ENCODE measurements at places on chromosomes 6 and 20. TPM values are rescaled to one million over a fixed set of nuclear protein-coding genes. Genes with fewer than 3 reads are reported as not detected.

DNA sequence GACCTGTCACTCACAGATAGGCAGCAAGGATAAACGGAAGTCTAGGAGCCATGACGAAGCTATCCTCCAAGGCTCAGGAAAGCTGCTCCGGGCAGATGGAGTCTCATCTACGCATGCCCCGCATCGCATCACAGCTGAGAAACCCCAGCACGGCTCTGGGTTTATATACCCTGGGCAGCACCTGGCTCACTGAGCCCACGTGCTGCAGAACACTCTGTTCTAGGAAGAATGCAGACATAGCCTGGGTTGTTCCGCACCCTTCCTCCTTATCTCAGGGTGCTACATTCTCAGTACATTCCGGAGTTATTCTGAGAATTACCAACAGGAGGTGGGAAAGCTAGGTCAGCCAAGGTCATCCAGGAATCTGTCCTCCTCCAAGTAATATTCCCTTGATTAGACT, 260.4 kb downstream of the CBLN4 start:
- DNase-seq = no peak

- DNase-seq = no peak
Measured at GRCh38 chr6:37514837-37515236, 15.1 kb upstream of the CCDC167 start.

GRCh38 chr6:11700118-11700718, 78.4 kb downstream of the ADTRP start:
- DNase-seq = peak; percentile 61

DNA sequence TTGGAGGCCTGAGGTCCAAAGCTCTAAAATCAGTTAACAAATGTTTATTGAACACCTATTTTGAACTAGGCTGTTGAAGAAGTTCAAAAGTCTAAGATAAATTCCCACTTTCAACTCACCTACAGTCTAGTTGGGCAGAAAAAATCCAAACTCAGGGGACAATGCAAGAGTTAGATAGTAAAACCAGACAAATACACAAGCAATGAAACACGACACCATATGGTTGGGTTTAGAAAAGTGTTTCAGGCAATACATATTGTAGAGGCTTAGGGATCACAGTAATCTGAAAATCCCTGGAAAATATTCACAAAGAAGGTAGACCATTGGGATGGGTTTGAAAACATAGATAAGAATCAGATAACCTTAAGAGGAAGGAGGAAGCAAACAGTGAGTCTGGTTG, 1.3 kb upstream of the CARMIL1 start:
- no peak for DNase-seq

DNA sequence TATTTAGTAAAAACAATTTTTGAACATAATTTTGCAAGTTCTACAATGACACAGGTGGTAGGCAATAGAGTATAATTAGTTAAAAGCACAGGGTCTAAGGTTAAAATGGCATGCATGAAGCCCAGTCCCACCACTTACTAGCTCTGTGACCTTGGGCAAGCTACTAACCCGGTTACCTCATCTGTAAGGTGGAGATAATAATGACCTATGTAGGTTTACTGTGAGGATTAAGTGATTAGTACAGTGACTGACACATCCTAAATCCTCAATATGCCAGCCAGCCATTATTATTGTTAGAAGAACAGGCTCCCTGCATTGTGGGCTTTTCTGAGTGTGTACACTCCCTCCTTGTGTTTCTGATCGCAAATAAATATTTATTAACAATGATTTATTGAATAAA, 26.2 kb downstream of the ATXN1 start:
- no peak for DNase-seq

- DNase-seq = no peak
Measured at GRCh38 chr20:44776980-44777379, 31.3 kb downstream of the KCNK15 start.

GRCh38 chr6:21914121-21914973, 320.8 kb downstream of the SOX4 start:
- DNase-seq = no peak

DNA sequence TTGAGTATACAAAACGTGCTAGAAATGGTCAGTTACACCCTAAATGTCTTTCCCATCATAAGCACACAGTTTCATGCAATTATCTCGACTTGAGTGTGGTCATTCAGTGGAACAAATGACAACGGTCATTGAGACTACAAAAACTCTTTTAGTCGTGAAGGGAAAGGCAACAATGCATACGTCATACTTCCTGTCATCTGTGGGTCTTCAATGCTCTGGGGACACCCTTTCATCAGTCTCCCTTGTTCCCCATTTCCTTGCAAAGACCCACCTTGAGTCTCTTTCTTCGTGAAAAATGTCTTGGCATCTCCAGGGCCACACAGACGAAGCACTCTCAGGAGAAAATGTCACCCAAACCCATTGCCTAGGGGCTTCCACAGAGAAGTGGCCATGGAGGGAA, 238.5 kb downstream of the GMPR start:
- DNase-seq = peak; percentile 37

GRCh38 chr20:41692479-41693135, 74.4 kb upstream of the CHD6 start:
- peak; percentile 89 for DNase-seq

- DNase-seq = no peak
Measured at GRCh38 chr6:84193114-84193708, 34.2 kb downstream of the CEP162 start.

- no peak for DNase-seq
Measured at GRCh38 chr6:163287626-163288025, 126.9 kb upstream of the QKI start.

- no peak for DNase-seq
Measured at GRCh38 chr6:56688521-56688920, 45.8 kb upstream of the DST start.

DNA sequence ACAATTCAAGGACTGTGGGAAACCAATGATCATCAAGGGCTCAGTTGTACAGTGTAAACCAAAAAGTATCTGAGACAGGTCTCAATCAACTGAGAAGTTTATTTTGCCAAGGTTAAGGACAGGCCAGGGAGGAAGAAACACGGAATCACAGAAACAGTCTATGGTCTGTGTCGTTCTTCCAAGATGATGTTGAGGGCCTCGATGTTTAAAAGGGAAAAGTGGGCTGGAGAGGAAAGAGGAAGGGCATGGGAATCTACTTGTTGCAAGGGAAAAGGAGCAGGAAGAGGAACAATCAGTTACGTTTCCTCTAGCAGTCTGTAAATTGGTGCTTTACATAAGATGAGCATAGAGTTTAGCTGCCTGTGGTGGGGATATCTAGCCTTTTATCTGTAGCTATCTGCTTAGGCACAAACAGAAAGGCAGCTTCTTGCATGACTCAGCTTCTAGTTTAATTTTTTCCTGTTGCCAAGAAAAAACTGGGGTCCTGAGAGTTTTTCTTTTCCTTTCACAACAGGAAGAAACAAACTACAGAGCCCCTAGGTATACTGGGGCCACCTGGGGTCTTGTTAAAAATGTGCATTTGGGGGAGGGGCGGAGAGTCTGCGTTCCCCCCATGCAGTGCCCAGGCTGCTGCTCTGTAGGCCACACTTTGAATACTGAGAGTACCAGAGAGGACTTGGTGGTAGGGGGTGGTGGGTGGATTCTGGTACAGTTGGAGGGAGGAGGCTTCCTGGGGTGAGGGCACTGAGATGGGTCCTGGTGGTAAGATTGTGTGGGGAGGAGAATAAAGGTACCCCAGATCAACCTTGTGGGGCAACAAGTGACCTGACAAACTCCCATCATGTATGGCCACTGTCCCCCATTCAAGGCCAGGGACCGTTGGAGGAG, 35.3 kb upstream of the EZR start:
- DNase-seq = peak; percentile 60

DNA sequence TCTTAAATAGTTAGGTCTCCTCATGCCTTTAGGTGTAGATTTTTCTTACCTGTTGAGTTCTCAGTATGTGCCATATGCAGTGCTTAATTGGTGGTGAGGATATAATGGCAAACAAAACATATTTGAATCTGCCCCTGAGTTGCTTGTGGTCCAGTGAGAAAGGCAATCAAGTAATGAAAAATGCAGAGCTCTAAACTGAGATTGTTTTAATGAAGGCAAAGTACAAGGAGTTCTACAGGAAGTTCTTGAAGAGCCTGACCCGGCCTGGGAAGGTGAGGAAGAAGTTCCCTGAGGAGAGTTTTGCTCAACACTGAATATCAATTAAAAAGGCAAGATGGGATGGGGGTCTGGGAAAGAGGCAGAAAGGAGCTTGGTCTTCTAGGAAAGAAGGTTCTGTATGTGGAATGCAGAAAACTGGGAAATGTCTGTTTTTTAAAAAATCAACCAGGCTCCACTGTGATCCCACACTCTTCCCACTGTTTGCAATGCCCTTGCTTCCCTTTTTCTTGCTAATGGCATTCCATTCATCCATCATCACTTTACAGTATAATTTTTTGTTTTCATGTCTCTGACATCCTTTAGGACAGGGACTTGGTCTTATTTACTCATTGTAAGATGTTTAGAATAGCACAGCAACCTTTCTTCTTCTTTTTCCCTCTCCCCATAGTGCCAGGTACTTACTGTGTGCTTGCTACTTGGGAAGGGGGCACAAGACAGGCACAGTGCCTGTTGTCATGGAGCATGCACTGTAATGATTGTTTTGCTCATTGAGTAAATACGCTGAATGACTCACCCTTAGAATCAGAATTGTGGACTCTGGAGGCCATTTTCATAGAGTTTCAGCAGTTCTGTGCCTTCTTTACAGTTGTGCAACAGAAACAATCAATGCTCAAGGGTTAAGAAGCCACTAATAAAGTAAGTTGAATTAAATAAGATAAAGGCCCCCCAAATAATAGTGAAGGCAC, 64.3 kb downstream of the ANKS1A start:
- no peak for DNase-seq

GRCh38 chr6:108250240-108250866, 10.5 kb downstream of the SNX3 start:
- peak; percentile 46 for DNase-seq

ZNF335 gene
- polyA plus RNA-seq = 49.8 TPM

HCRTR2 gene
- polyA plus RNA-seq = not detected

CYP39A1 gene
- not detected for polyA plus RNA-seq

LINC00237 gene
- polyA plus RNA-seq = not detected

RAET1E gene
- polyA plus RNA-seq = not detected

LPA gene
- not detected for polyA plus RNA-seq

TM9SF4 gene
- 27.7 TPM for polyA plus RNA-seq
